Urothelium cell line (cell line): ENCODE measurements at places on chromosomes 7 and 10.

- DNase-seq: no peak
Measured at GRCh38 chr7:133478591-133479135, 225.8 kb downstream of the EXOC4 start.

- no peak for DNase-seq
Measured at GRCh38 chr10:74529205-74529604, 297.2 kb upstream of the KAT6B start.

DNA sequence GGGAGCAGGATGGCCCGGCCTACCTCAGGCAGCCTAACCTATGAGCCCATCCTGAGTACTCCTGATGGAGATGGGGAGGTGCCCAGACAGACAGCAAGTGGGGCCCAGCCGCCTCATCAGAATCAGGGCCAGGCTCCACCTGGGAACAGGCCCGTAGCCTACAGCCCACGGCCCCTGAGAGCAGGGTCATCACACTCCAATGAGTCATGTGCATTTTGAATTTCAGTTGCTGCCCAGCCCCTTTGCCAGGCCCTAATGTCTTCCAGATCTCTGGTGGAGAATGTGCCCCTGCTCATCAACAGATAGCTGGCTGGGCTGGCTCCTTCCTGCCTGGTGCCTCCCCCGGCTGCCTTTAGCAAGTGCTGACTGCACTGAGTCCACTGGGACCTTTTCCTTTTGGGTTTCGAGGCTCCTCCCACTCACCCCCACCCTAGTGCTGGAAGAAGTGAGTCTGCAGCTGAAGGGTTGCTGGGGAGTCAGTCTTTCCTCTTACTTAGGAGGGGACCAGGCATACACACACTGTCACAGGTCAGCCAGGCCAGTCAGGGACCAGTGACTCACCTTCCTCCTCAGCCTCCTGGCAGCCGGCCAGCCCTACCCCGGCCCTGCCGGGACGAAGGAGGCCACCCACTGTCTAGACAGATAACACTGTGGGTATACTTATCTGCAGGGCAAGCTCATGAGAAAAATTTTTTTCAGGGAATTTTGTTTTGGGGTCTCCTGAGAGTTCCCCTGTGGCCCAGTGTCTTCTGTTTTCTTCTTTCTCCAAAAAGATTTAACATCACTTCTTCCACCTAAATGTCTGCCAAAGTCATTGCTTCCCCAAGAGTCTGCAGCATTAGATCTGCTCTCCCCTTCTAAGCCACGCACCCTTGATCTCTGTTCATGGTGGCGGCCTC lies 9.1 kb upstream of the ASIC3 start:
- DNase-seq: peak; percentile 69

DNA sequence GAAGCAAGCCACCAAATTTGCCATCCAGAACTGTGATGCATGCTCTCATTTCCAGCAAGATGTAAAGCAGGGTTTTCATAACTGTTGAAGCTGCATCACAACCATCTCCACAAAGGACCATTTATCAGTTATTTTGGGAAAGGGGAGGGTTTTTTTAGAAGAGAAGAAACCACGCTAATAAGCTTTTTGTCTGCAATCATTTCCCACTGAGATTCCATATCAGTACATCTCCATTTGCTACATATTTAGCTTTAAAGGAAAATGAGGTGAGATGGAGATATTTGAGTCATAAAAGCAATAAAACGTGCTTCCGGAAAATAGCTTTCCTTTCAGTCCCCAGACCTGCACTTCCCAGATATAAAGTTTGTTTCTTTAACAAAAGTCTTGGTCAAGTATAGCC lies 258.2 kb downstream of the FRMD4A start:
- no peak for DNase-seq

DNA sequence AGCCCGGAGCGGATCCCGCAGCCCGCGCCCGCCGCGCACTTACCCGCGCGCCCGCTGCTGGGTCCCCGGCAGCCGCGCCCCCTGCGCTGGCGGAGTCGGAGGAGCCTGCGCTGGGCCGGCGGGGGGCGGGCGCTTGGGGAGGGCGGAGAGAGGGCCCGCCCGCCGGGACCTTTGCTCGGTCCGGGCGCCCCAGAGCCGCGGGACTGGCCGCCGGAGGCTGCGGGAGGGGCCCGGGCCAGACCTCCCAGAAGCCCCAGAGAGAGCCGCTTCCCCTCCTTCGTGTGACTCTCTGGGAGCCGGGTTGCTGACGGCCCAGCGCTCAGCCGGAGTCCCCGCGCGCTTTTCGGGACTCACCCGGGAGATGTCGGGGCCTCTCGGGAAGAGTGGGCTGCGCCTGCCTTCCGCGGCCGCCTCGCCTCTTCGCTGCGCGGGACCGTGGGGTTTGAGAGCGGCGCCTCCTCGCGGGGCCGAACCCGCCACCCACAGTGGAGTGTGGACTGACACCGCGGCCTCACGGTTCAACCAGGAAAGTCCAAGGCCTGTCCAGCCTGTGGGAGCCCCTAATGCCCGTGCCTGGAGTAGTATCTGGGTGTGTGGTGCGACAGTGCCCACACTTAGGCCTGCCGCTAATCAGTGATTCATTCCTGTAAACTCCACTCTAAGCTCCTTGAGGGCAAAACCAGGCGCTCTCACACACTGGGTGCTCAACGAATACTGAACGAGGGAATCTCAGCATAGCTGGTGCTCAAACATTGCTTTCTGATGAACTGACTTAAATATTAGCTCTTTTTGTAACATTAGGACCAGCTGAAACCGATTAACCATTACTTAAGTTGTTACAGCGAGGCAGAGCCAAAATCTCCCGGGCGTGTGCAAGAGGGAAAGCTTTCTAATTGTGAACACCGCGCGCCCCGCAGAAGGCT lies at the start of gene GSDME:
TSS of gene GSDME (minus strand) at position 112 of the 923 bp plus-strand sequence. CDS start 7,690 bp downstream, outside the sequence.
- peak; percentile 89 for DNase-seq

DNA sequence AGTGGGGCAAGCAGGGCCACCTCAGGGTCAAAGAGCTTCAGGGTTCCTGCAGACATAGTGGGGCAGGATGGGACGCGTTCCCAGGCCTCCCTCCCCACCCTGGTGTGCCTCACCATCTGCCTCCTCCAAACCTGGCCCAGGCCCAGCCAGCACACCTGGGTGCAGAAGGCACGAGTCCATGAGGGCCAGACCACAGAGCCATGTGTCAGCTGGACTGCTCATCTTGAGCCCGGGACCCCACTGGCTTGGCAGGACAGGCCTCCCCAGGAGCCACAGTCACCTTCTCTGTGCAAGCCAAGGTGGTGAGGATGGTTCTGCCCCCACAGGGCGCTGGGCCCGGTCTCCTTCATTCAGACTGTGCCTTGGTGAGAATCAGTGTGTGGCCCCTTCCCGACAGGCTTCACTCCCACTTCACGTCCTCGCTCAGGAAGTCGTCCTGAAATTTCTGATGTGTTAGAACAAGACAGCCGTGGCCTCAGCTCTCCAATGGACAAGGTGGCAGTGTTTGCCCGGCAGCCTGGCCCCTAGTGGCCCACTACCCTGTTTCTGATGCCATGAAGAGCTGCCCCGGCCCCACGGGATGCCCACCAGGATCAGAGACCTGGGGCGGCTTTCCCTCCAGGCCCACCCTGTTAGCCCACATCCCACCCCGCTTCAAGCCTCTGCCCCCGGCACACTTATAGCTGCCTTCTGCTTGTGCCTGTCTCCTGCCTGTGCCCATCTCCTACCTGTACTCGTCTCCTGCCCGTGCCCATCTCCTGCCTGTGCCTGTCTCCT lies 59.6 kb upstream of the EBF3 start:
- DNase-seq: no peak

GRCh38 chr10:113301342-113301984 lies 251.4 kb upstream of the HABP2 start:
- no peak for DNase-seq

- DNase-seq: no peak
Measured at GRCh38 chr10:125562737-125563136, 120.2 kb downstream of the TEX36 start.

- DNase-seq: no peak
Measured at GRCh38 chr10:102775201-102775934, 31.6 kb downstream of the WBP1L start.

DNA sequence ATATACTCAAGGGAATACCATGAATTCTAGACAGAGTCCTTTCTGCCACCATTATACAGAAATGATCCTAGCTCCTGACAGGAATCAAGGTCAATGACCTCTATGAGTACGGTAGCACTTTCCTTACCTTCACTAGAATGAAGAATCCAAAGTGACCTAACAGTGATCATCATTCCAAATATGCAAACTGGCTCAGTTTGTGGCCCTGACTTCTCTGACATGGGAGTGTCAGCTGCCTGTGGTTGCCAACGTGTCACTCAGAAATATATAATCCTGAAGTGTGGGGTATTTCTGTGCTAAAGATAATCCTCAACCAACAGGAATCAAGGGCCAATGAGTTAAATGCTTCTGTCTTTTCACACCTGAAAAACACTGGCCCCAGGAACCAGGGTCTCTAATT lies 45.7 kb downstream of the COPG2 start:
- no peak for DNase-seq

- no peak for DNase-seq
Measured at GRCh38 chr10:7876541-7877127, 58.3 kb downstream of the TAF3 start.
